GM12865 (cell line): ENCODE measurements at places on chromosomes 11 and 22.
A peak's percentile ranks its signal among the peaks of the same experiment; 100 is the strongest.

DNA sequence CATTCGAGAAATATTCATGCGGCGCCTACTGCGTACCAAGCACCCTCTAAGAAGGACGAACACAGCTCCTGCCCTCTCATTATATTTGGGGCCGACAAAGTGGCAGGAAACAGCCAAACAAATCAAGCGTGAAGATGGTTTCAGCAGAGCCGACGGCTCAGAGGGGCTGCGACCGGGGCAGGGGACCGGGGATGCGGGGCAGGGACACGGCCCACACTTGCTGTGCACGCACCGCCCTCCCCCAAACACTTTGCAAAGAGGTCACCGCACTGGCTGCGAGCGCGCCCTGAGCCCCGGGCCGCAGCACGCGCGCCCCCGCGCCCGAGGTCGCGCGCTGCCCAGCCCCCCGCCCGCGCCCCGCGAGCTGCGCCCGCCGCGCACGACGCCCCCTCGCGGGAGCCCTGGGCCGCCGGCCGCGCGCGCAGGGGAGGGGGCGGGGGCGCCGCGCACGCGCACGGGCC is 255 bp upstream of the SYNGR1 start:
- peak; percentile 31 for DNase-seq

- DNase-seq: peak; percentile 55
Measured at GRCh38 chr22:36329254-36330078, 58.3 kb downstream of the MYH9 start.

DNA sequence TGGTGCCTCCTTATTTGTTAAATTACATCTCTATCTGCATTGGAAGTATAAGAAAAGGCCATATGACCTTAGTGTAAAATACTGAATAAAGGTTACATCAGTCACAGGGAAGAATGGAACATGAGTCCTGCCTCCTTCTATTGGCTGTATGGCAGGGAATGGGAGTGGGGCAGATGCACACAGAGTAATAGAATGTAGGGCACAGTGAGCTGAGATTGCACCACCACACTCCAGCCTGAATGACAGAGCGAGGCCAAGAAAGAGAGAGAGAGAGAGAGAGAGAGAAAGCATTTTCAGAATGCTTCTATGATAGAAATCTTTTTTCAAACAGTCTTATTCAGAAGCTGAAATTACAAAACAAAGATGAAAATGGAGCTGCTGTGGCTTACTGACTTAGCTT is 58.8 kb downstream of the SLN start:
- no peak for DNase-seq

- no peak for DNase-seq
Measured at GRCh38 chr22:40966726-40967085, 15.5 kb downstream of the RBX1 start.

- no peak for DNase-seq
Measured at GRCh38 chr11:64570341-64570740, 20.7 kb upstream of the SLC22A12 start.

- DNase-seq: peak; percentile 85
Measured at GRCh38 chr11:118851970-118852369, 31.7 kb upstream of the CXCR5 start.

DNA sequence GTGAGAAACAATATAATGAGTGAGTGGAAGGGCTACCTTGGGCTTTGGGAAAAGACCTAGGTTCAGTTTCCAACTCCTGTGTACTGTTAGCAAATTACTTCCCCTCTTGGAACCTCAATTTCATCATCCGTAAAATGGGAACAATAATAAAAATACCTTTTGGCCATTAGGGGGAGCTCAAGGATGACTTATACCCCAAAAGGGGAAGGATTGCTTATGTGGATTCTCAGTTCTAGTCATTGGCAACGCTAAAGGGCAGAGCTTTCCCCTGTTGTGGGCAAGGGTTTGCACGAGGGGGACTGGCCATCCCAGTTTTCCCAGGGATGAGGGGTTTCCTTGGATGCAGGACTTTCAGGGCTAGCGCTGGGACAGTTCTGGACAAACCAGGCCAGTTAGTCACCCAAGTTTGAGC is 3.1 kb upstream of the COMMD9 start:
- peak; percentile 69 for DNase-seq

- DNase-seq: no peak
Measured at GRCh38 chr11:91243630-91244029, 981.0 kb upstream of the FAT3 start.

DNA sequence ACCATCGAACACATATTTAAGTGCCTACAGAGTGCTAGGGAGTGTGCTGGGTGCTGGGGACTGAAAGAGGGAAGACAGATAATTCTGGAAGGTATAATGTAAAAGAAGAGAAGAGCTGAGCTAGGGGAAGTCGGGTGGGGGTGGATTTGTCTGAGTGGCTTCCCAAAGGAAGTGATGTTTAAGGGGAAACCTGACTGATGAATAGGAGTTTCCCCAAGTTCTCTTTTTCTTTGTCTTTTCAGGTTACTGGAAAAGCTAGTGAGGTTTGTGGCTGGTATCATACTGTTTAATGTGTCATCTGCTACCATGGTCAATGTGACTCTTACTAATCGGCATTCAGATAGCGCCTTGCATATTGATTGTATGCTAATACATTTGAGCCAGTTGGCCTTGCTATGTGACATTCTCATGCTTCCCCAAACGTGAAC is 151.6 kb upstream of the MTMR2 start:
- DNase-seq: peak; percentile 54

GRCh38 chr22:41092847-41093411 is 537 bp downstream of the EP300 start:
- DNase-seq: peak; percentile 66

GRCh38 chr11:1633864-1634263 is 4.3 kb downstream of the KRTAP5-5 start:
- DNase-seq: no peak

- no peak for DNase-seq
Measured at GRCh38 chr11:59728913-59729312, 15.3 kb upstream of the OR10V1 start.

- no peak for DNase-seq
Measured at GRCh38 chr22:47329727-47330650, 567.5 kb downstream of the TBC1D22A start.
